ENCODE measurements at places on chromosomes 12 and 14.

GRCh38 chr14:76430475-76430980, 54.6 kb downstream of the ESRRB start:
- no peaks in the 10 kb centered on the region for H3K27me3 ChIP-seq
- no peaks in the 10 kb centered on the region for H3K36me3 ChIP-seq
- DNase-seq = no peak
- H3K4me1 ChIP-seq = no peaks in the 10 kb centered on the region

DNA sequence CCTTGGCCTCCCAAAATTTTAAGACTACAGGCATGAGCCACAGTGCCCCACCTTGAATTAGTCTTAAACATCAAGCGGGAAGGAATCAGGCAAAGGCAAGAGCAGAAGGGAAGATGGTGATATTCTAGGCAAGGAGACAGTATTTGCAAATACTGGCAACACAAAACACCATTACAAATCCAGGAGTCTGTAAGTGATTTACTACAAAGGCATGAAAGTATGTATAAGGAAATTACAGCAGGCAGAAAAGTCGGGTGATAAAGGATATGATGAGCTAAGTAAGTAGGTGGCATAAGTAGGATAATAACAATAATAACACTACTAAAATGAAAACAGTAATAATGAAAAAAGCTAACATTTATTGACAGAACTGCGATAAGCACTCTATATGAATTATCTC, 28.5 kb downstream of the FMNL3 start:
- peaks cover 4% of the 10 kb centered on the region for H3K4me1 ChIP-seq
- H3K27ac ChIP-seq = no peak overlapping the region
- no peak for DNase-seq
- H3K36me3 ChIP-seq = no peaks in the 10 kb centered on the region

GRCh38 chr14:57851354-57851753, 14.5 kb downstream of the SLC35F4 start:
- no peaks in the 10 kb centered on the region for H3K27me3 ChIP-seq
- H3K36me3 ChIP-seq = no peaks in the 10 kb centered on the region
- no peaks in the 10 kb centered on the region for H3K4me1 ChIP-seq
- H3K4me3 ChIP-seq = no peak overlapping the region

DNA sequence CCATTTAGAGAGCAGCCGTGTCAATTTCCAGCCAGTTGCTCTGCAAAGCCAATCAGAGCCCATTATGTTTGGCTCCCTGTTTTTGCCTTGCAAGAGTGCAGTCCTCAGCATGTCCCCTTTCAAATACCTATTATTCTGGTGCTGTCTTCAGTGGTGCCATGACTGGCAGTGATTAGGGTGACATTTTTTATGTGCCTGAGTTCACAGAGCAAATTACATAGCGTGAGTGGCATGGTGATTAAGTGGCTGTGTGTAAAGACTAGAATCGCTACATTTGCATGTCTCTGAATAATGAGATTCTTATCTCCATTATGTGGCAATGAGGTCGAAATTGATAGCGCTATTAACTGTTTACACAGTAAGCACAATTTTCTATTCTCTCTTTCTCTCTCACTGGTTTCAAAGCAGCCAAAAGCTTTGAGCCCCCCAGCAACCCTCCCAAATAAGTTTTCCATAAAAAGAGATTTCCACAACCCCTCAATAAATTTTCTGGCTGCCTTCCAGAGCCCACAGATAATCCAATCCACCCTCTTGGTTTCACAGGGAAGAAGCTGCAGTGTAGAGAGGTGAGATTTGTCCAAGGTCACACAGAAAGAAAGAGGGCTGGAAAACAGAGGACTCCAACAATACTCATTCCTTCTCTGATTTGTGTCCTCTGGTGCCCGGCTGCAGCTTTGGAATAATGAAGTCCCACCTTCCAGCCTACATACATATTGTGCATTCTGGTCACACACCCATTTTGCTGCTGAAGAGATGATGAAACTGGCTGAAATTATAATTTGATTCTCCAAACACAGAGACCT, 58.8 kb upstream of the NUDT4 start:
- no peak overlapping the region for H3K27ac ChIP-seq
- H3K36me3 ChIP-seq = no peaks in the 10 kb centered on the region
- H3K4me1 ChIP-seq = no peaks in the 10 kb centered on the region
- no peaks in the 10 kb centered on the region for H3K27me3 ChIP-seq
- DNase-seq = no peak

DNA sequence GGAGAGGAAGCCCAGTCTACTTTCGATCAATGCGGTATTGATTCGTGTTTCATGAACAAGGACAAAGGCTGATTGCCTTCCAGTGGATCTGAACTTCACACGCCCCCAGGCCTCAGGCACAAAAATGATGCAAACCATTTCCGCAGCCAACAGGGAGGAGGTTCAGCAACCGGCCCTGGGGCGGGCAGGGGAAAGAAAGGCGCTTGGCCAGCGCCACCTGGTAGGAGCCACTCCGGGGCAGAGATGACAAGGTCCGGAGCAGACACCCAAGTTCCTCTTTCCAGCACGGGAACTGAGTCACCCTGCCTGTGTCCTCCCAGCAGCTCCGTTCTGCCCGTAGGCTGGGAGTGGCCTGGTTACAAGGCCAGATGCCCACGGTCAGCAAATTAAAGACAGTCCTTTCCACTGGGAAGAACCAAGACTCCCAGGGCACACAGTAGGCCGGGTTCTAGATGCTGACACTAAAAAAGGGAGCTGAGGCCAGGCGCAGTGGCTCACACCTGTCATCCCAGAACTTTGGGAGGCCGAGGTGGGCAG, 136.3 kb downstream of the SCARB1 start:
- no peaks in the 10 kb centered on the region for H3K4me1 ChIP-seq
- H3K27ac ChIP-seq = no peak overlapping the region
- no peak overlapping the region for H3K4me3 ChIP-seq
- H3K36me3 ChIP-seq = no peaks in the 10 kb centered on the region

- H3K27ac ChIP-seq = no peak overlapping the region
- no peak for DNase-seq
- H3K4me3 ChIP-seq = no peak overlapping the region
- no peaks in the 10 kb centered on the region for H3K36me3 ChIP-seq
- H3K27me3 ChIP-seq = no peaks in the 10 kb centered on the region
Measured at GRCh38 chr12:13691598-13691997, 289.8 kb downstream of the GRIN2B start.

DNA sequence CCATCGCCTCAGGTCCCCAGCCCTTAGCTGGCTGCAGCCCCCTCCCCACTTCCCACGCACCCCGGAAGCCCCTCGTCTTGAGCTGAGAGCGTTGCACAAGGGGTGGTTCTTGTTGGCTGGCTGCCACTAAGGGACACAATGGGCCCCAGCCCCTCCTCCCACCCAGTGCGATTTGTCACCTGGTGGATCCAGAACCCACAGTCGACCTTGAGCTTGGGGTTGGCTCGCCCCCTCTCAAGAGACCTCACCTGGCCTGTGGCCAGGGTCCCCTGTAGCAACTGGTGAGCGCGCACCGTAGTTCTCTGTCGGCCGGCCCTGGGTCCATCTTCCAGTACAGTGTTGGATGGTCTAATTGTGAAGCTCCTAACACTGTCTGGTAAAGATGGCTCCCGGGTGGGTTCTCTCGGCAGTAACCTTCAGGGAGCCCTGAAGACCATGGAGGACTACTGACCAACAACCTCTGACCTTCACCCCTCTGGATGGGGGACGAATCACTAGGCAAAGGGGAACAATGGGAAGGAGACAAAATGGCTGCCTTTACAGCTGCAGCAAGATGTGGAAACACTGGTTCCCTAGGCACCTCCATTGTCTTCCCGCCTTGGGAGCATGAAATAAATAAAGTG, 6.6 kb downstream of the PHB2 start:
- H3K27me3 ChIP-seq = no peaks in the 10 kb centered on the region
- peak overlapping the region; percentile 34 for H3K27ac ChIP-seq
- H3K4me1 ChIP-seq = peaks cover 46% of the 10 kb centered on the region
- H3K4me3 ChIP-seq = no peak overlapping the region
- no peak for DNase-seq
- peaks cover 26% of the 10 kb centered on the region for H3K36me3 ChIP-seq

DNA sequence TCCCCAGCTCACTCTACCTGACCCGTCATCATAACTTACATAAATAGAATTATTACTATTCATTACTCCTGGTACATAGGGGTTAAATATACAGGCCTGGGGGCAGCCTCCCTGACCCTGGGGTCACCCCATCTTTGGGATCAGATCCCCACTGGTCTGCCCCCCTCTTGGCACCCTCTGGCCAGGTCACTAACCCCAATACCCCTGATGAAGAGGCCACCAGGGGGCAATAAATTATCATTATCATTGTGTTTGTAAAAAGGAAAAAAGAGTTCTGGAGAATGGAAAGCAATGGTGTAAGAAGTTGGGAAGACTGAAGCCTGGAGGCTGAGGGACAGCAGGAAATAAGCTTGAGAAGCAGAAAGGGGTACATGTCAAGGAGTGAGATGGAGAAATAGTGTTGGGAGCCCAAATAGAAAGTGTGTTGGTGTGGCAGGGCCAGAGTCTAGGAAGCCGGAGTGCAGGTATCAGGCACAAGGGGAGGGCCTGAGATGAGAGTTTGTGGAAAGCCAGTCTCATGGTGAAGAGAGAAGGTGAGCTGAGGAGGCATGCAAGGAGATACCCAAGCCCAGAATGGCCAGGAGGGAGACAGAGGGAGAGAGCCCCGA, 6.1 kb upstream of the AAAS start:
- no peaks in the 10 kb centered on the region for H3K27me3 ChIP-seq
- no peaks in the 10 kb centered on the region for H3K36me3 ChIP-seq
- H3K4me3 ChIP-seq = no peak overlapping the region
- no peak overlapping the region for H3K27ac ChIP-seq
- DNase-seq = no peak

DNA sequence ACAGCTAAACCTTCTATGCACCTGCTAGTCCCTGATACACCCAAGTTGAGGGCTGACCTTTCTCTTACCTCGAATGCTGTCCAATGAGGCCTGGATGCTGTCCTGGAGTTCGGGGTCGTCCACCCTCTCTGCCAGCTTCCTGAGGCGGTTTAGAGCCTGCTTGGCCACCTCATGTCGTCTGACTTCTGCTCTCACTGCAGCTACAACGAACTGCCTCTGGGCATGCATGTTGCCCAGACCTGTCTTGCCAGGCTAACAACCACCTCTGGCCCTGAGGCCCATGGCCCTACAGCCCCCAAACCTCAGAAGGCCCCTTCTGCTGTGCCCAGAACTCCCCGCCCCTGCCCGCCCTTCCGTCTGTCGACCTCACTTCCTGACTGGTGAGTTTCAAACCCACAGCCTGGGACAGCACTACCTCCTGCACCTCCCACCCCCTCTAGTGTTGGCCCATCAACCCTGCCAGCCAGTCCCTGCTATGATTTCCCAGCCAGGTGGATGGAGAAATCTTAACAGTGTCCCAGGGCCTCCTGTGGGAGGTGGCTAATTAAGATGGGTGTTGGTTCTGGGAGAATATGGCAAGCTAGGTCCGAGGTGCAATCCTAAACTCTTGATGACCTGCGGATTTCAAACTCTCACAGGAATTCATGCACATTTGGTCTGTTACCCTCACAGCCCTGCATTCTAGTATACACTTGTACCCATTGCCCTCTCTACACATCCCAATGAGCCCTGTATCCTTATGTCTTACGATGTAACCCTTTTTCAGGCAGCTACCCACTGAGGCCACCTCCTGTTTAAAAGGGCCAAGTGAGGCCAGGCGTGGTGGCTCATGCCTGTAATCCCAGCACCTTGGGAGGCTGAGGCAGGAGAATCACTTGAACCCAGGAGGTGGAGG, 2.7 kb upstream of the TSPAN31 start:
- no peaks in the 10 kb centered on the region for H3K27me3 ChIP-seq
- H3K4me1 ChIP-seq = peaks cover 41% of the 10 kb centered on the region
- peak overlapping the region; percentile 73 for H3K4me3 ChIP-seq
- no peaks in the 10 kb centered on the region for H3K36me3 ChIP-seq
- peak overlapping the region; percentile 91 for H3K27ac ChIP-seq
- peak; percentile 78 for DNase-seq

- H3K4me3 ChIP-seq = no peak overlapping the region
- peaks cover 9% of the 10 kb centered on the region for H3K36me3 ChIP-seq
Measured at GRCh38 chr12:132773077-132773955, 11.7 kb upstream of the ANKLE2 start.

DNA sequence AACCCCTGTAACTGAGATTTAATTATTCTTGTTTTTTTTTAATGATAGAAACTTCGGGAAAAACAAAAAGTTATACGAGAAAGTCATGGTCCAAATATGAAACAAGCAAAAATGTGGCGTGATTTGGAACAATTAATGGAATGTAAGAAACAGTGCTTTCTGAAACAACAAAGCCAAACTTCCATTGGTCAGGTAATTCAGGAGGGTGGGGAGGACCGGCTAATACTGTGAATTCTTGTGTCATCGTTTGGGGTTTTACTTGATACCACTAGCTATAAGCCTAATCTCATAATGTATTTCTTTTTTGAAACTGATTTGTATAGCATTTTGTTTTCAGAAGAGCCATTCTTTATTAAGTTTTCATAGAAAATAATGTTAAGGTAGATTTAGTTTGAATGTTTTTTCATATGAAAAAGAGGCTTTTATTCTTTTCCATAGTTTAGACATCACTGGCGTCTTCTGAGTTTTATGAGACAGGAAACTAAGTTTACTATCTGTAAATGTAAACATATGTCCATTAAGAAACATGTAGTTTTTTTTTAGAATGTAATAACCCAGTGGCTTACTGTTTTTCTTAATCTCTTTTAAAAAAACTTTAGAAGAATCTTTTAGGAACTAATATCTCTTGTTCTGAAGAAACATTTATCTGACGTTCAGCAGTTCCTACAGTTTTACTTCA, 62.9 kb upstream of the ATP2A2 start:
- DNase-seq = no peak
- no peak overlapping the region for H3K4me3 ChIP-seq
- H3K27ac ChIP-seq = no peak overlapping the region
- H3K27me3 ChIP-seq = no peaks in the 10 kb centered on the region
- no peaks in the 10 kb centered on the region for H3K36me3 ChIP-seq

DNA sequence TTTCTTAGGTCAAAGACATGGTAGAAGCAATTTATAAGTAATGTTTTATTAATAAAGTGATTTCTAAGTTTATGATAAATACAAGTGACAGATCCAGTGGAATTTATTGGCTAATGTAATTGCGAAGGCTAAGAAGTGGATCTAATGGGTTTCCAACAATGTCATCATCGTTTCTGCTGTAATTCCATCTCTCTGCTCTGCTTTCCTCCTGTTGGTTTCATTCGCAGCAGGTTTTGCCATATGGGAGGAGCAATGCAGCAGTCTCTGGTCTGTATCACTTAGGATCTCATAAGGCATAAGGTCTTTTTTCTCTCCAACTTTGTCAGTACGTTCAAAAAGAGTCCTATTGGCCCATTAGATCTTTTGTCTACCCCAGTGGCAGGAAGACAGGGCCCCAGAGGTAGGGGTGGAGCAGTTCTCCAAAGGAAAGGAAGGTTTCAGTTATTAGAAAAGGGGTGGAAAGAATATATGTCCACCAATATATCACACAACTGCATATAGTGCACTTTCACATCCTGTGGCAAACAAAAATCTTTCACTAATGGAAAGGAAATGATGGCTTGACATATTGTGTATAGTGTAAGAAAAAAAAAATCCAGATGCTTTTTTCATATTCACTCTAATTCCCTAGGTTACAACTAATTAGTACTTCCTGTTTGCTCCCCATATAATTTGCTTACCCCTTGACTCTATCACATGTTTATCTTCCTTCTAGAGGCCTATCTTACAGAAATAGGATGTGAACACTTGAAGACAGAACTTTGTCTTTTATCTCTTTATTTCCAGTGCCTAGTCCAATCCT, 451.3 kb downstream of the ZFP36L1 start:
- no peaks in the 10 kb centered on the region for H3K27me3 ChIP-seq
- DNase-seq = no peak
- no peak overlapping the region for H3K4me3 ChIP-seq
- H3K4me1 ChIP-seq = no peaks in the 10 kb centered on the region
- H3K36me3 ChIP-seq = no peaks in the 10 kb centered on the region
